ENCODE measurements at places on chromosomes 4 and X. TPM values are rescaled to one million over a fixed set of nuclear protein-coding genes. Genes with fewer than 3 reads are reported as not detected.

GRCh38 chr4:5198656-5199541 is 147.6 kb downstream of the STK32B start:
- no peaks in the 10 kb centered on the region for H3K27me3 ChIP-seq
- H3K36me3 ChIP-seq, result no peaks in the 10 kb centered on the region
- H3K27ac ChIP-seq, result no peak overlapping the region
- H3K4me1 ChIP-seq, result no peaks in the 10 kb centered on the region

Gene RAB39B
- 9.9 TPM for total RNA-seq

DNA sequence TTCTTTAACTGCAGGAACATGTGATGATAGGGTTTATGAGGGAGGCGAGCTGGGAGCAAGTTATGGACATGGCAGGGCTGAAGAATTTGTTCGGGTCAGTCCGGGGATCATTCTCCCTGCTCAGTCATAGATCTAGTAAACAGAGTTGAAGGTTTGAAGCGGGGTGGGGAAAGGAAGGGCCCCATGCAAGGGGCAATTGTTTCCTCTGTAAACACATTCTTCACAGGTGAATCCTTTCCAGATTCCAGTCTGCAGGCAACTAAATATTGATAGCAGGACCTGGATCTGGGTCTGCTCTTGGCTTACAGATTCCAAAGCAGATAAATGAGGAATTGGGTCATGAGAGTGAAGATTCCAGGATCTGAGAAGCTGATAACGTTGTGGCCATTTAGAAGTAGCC is 44.3 kb upstream of the ARHGAP24 start:
- H3K27ac ChIP-seq, result no peak overlapping the region
- no peak for DNase-seq
- H3K4me3 ChIP-seq, result no peak overlapping the region
- H3K36me3 ChIP-seq, result no peaks in the 10 kb centered on the region

Gene XG
- total RNA-seq, result not detected

DNA sequence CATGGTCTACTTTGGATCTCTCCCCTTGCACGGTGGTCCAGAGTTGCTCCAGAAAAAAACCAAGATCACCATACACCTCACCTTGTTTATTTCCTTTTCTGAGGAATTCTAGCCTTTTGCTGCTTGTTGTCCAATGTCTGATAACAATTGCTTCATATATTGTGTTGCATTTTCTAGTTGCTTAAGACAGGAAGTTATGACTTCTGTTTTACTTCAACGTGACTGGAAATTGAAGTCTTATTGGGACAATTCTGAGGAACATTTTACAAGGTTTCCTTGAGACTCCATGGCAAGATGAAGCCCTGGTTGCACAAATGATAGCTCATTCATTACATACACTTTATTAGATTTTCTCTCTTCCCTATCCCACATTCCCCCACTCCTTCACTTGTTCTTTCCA is 5.2 kb downstream of the CXCL1 start:
- no peak for DNase-seq
- no peak overlapping the region for H3K27ac ChIP-seq
- no peak overlapping the region for H3K4me3 ChIP-seq
- H3K27me3 ChIP-seq, result peaks cover 17% of the 10 kb centered on the region

DNA sequence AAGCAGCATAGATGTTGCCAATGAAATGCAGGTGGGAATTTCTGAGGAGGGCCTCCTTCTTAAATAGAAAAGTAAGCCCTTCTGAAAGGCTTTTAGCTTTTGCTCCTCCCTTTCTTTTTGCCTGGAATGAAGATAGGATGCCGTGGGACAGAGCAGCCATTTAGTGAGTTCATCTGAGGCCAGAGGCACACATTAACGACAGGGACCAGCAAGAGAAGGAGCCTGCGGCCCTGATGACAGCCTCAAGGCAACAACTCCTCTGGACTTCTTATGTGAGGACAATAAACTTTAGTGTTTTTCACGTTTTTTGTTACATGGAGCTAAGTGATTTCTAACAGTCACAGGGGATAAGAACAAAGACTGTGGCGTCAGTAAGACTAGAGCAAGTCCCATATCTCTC is 1.1 kb upstream of the BDH2 start:
- H3K4me1 ChIP-seq, result peaks cover 8% of the 10 kb centered on the region
- no peak for DNase-seq
- H3K36me3 ChIP-seq, result peaks cover 2% of the 10 kb centered on the region
- H3K27ac ChIP-seq, result no peak overlapping the region
- no peak overlapping the region for H3K4me3 ChIP-seq

DNA sequence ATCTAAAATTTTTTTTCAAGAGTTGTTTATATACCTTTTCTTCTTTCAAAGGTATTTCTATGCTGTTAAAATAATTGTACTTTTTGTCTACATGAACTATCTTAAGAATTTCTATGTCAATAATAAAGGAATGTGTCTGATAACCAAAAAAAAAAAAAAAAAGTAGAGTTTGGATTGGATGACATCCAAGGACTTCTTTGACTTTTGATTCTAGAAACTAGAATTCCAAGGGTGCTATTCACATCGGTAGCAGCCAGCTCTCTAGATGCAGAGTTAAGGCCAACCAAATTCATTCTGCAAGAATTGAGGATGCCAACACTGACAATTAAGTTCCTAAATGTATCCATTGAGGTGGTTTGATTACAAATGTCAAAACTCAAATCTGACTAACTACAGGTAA is 42.0 kb upstream of the PRKG2 start:
- no peaks in the 10 kb centered on the region for H3K4me1 ChIP-seq
- DNase-seq, result no peak
- no peak overlapping the region for H3K4me3 ChIP-seq
- H3K27ac ChIP-seq, result no peak overlapping the region
- no peaks in the 10 kb centered on the region for H3K27me3 ChIP-seq

Gene HMX1
- not detected for total RNA-seq

GRCh38 chr4:80386281-80386886 is 50.9 kb downstream of the CFAP299 start:
- H3K36me3 ChIP-seq, result no peaks in the 10 kb centered on the region
- no peaks in the 10 kb centered on the region for H3K27me3 ChIP-seq
- no peak overlapping the region for H3K27ac ChIP-seq
- DNase-seq, result no peak
- no peak overlapping the region for H3K4me3 ChIP-seq

Gene MAP3K15
- total RNA-seq, result 0.31 TPM

Gene SOD3
- not detected for total RNA-seq

DNA sequence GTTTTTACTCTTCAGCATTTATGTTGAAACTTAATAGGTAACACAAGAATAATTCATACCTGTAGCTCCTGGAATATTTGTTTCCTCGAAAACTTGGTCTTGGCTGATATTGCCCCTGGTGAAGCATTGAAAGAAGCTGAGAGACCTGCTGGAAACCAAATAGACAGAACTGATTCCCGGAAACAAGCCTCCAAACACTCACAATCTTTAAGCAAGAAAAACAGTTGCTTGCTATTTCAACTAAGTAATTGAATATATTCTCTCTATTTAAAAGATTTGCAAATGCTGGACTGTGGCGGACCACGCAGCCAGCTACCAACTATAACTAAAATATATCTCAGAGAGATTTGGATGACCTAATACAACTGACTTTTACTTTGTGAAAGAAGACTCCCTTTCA is 3.6 kb downstream of the PCDH18 start:
- H3K27ac ChIP-seq, result no peak overlapping the region
- DNase-seq, result no peak
- no peaks in the 10 kb centered on the region for H3K36me3 ChIP-seq

Gene CCSER1
- not detected for total RNA-seq

DNA sequence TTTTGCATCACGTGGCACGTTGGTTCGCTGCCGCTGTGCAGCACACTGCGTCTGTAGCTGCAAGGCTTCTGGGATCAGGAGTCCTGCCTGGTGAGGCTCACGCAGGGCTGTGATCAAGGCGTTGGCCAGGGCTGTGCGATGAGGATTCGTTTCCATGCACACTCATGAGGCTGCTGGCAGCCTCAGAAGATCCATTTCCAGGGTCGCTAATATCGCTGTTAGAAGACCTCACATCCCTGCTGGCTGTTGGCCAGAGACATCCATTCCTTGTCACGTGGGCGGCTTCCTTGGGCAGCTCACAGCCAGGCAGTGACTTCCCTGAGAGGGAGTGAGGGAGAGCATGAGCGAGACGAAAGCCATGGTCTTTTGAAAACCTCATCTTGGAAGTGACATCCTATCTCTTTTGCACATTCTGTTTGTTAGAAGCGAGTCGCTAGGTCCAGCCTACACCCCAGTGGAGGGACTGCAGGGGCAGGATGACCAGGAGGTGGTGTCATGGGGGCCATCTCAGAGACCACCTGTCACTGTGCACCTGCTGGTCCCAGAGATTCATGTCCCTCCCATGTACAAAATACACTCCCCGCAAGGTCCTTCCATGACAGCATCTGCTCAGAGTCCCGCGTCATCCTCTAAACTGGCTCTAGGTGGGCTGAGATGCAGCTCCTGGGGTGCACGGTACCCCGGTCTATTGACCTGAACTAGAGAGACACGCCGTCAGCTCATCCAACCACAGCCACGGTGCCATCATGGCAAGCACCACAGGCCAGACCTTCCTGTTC is 12.2 kb downstream of the RGS12 start:
- no peak overlapping the region for H3K27ac ChIP-seq
- no peak overlapping the region for H3K4me3 ChIP-seq
- H3K36me3 ChIP-seq, result no peaks in the 10 kb centered on the region
- H3K4me1 ChIP-seq, result peaks cover 34% of the 10 kb centered on the region
- peaks cover 12% of the 10 kb centered on the region for H3K27me3 ChIP-seq

- H3K36me3 ChIP-seq, result no peaks in the 10 kb centered on the region
- H3K27me3 ChIP-seq, result no peaks in the 10 kb centered on the region
- H3K4me1 ChIP-seq, result no peaks in the 10 kb centered on the region
- H3K4me3 ChIP-seq, result no peak overlapping the region
Measured at GRCh38 chr4:182089326-182089725, 153.9 kb upstream of the TENM3 start.

DNA sequence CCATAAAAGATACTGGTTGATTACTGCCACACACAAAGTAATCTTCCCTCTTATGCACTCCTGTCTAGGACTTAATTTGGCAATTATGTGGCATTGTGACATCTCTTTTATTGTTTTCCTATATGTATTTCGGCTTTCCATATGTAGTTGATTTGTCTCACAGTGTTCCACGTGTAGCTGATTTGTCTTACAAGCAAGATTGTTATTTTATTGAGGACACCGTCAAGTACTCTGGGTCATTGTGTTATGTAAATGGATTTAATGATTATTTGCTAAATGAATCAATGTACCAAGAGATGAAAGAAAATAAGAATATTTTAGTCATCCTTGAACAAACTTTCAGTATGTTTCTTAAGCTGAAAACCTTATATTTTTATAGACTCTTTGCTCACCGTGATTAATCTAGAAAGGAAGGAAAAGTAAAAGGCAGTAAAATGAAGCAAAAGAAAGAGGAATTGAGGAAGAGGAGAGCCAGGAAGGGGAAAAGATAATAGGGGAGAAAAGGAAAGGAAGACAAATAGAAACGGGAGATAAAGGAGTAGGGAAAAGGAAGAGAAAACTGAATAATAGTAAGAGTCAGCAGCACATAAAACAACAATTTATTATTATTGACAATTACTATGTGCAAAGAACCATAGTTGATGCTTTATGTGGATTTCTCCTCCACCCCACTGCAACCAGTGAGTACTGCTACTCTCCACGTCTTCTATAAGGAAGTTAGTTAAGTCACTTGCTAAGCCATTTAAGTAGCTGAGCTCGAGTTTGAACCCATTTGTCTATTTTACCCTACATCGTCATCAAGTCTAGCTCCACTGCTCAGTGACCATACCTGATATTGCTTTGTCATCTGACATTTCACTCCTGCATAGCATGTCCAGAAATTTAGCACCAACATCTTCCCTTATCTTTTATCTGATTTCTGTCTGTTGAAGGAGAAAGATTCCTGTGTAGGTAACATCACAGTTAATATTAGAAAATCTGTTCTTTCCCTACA is 336.5 kb downstream of the BMPR1B start:
- peaks cover 16% of the 10 kb centered on the region for H3K27me3 ChIP-seq
- H3K4me1 ChIP-seq, result no peaks in the 10 kb centered on the region
- no peak overlapping the region for H3K27ac ChIP-seq
- H3K4me3 ChIP-seq, result no peak overlapping the region
- DNase-seq, result no peak
- no peaks in the 10 kb centered on the region for H3K36me3 ChIP-seq

- no peak for DNase-seq
- no peaks in the 10 kb centered on the region for H3K4me1 ChIP-seq
- H3K27ac ChIP-seq, result no peak overlapping the region
- no peak overlapping the region for H3K4me3 ChIP-seq
- no peaks in the 10 kb centered on the region for H3K36me3 ChIP-seq
Measured at GRCh38 chr4:54118850-54119589, 19.1 kb downstream of the GSX2 start.

DNA sequence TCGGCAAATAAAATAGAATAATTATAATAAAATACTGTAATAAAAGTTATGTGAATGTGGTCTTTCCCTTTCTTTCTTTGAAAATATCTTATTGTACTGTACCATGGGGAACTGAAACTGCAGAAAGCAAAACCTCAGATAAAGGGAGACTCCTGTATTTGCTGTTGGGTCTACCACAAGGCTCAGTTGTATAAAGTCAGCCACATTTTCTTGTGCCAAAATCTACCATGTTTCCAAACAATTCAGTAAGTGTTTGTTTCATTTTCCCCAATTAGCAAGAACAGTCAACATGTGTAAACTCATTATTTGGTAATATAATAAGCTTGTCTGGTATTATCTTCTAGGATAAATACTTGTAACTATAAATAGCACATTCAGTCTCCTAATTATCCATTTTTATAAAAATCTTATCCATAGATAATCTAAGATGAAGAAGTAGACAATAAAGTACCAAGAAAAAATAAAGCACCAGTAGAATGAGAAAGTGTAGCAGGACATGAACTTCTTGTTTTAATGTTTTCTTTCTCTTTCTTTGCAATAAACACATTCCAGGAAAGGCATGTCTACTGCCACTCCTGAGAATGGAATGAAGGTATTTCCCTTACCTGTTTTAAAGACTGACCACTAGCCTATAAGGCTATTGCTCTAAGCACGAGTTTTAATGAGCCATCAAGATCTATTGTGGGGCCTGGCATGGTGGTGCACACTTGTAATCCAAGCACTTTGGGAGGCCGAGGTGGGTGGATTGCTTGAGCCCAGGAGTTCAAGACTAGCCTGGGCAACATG is 15.0 kb upstream of the OTUD4 start:
- H3K4me3 ChIP-seq, result no peak overlapping the region
- H3K27ac ChIP-seq, result no peak overlapping the region
- DNase-seq, result no peak
- H3K36me3 ChIP-seq, result no peaks in the 10 kb centered on the region
- H3K4me1 ChIP-seq, result no peaks in the 10 kb centered on the region
- H3K27me3 ChIP-seq, result peaks cover 15% of the 10 kb centered on the region
